NCI-H524 (cell line): ENCODE measurements at places on chromosomes 1 and 21.

DNA sequence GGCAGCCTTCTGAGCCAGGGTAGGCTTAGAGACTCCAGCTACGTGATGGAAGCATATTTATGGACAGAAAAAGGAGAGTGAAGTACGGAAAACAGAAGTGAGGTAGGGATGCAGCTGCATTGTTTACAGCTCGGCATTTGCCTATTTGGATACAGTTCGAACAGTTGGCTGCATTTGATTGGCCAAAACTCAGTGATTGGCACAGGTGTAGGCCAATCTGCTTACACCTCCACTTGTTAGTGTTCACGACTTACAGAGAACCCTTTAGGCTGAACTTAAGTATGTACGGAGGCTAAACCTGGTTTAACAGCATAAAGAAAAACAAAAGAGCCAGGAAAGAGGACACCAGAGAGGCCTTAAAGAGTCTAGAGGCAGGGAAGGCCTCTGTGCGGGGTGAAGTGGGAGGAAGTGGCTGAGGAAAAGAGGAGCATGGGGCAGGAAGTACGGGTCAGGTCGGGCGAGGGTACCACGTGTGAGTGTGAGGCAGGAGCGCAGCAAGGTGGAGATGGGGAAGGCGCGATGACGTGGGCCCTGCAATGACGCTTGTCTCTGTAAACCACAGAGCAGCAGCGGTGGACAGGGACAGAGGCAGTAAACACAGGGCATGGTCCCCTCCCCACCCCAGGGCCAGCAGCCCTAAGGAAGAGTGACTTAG, 32.0 kb downstream of the RSPH1 start:
- peak; percentile 48 for DNase-seq

- no peak for DNase-seq
Measured at GRCh38 chr1:179476484-179476883, 99.3 kb downstream of the NPHS2 start.

DNA sequence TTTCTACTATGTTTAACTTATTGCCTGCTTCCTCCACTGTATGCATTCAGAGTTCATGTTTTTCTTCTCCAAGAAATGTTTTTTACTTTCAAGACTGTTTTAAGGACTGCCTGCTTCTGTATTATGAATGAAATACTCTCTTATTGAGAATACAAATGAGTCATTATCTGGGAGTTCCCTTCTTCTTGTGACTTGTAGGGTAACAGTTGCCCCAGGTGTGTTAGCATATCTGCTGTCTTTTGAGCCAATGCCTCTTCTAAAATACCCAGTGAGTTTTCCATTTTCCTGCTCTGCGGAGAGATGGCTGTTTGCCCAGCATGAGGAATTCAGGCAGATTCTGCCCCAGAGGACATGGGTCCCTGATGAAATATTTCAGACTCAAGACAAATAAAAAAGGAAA, 34.1 kb upstream of the ST6GALNAC5 start:
- no peak for DNase-seq

- no peak for DNase-seq
Measured at GRCh38 chr21:45629046-45629981, 14.2 kb upstream of the PCBP3 start.

GRCh38 chr21:42751866-42752265, 98.4 kb downstream of the PDE9A start:
- no peak for DNase-seq
